ENCODE measurements at places on chromosomes 12 and 14.

- DNase-seq, result peak; percentile 62
Measured at GRCh38 chr12:19778172-19778571, 338.9 kb downstream of the AEBP2 start.

DNA sequence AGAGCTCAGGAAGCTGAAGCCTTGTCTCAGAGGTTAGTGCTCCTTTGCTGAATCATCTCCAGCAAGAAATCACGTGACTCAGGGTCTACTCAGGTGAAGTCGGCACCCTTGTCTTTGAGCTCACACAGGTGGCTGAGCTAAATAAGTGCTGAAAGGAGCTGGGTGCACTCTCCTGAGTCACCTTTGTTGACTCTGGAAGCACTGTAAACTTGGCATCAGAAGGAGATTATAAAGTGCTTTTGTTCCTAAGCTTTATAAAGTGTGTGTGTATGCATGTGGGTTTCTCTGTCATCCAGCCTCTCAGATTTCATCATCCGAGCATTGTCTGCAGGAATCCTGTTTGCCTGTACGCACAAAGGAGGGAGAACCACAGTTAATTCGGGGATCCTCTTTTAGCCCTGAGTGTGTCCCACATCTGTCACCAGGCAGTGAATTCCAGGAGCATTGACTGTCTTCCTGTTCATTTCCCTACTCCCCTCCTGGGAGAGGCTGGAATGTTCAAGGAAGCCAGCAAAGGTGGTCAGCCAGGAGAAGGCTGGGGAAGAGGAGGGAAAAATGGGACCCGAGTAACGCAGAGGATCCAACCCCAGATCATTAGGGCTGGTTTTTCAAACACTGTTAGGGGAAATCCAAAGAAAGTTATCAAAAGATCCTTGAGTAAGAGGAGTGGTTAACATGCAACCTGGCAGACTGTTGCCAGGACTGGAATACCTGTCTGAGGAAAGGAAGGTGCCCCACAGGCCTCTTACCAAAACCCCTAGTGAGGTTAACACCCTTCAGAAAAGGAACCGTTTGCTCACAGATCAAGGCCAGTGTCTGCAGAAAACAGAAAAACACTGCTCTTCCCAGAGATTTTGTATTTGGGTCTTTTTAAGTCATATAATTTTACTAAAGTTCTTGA is 157.5 kb upstream of the HIF1A start:
- peak; percentile 80 for DNase-seq

- DNase-seq, result no peak
Measured at GRCh38 chr12:39413836-39414771, 28.8 kb downstream of the KIF21A start.

- DNase-seq, result no peak
Measured at GRCh38 chr14:74429221-74429691, 3.2 kb upstream of the SYNDIG1L start.

- no peak for DNase-seq
Measured at GRCh38 chr14:97458661-97459579, 661.7 kb downstream of the VRK1 start.

GRCh38 chr14:31228533-31228932 is 20.9 kb upstream of the HECTD1 start:
- DNase-seq, result no peak
